ENCODE measurements at places on chromosomes 5 and 9.

GRCh38 chr5:14208071-14209021 lies 65.2 kb downstream of the TRIO start:
- no peak overlapping the region for H3K4me3 ChIP-seq
- no peaks in the 10 kb centered on the region for H3K27me3 ChIP-seq
- no peak for DNase-seq
- H3K4me1 ChIP-seq, result no peaks in the 10 kb centered on the region
- H3K27ac ChIP-seq, result no peak overlapping the region
- no peaks in the 10 kb centered on the region for H3K36me3 ChIP-seq

GRCh38 chr5:125486634-125487033 lies 740.2 kb upstream of the ZNF608 start:
- H3K27me3 ChIP-seq, result no peaks in the 10 kb centered on the region
- no peak for DNase-seq
- H3K36me3 ChIP-seq, result no peaks in the 10 kb centered on the region
- H3K4me1 ChIP-seq, result peaks cover 26% of the 10 kb centered on the region

GRCh38 chr5:140168371-140168770 lies 6.6 kb upstream of the CYSTM1 start:
- peaks cover 13% of the 10 kb centered on the region for H3K4me1 ChIP-seq
- H3K27me3 ChIP-seq, result no peaks in the 10 kb centered on the region
- no peaks in the 10 kb centered on the region for H3K36me3 ChIP-seq
- H3K4me3 ChIP-seq, result no peak overlapping the region

GRCh38 chr9:17878810-17879370 lies 300.0 kb downstream of the SH3GL2 start:
- no peak overlapping the region for H3K27ac ChIP-seq
- H3K4me3 ChIP-seq, result no peak overlapping the region
- no peaks in the 10 kb centered on the region for H3K27me3 ChIP-seq
- H3K4me1 ChIP-seq, result no peaks in the 10 kb centered on the region

DNA sequence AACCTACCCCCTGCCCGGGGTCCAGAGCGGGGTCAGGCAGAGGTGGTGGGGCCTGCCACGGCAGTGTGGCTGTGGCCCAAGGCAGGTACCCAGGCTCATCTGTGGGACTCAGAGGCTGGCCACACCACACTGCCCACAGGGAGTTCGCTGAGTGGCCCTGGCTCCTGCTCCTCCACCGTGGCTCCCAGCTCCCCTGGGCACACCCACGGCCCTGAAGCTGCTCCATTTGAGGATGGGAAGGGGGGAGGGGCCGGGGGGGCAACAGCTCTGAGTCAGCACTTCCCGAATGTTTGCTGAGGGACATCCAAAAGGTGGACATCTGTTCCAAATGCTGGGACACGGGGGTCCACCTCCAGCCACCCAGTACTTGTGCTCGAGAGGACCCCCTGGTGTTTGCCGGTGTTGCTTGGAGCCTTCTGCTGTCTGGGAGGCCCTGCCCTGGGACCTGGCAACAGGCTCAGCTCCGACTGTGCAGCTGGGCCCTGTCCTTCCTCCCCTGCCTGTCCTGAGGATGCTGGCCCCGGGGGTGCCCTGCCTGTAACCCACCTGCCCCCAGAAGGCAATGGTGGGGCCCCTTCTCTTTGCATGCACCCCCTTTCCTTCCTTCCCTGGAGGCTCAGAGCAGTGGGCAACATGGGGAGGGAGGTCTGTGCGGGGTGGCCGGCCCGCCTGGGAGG lies 2.5 kb upstream of the NRARP start:
- no peaks in the 10 kb centered on the region for H3K27me3 ChIP-seq
- H3K4me3 ChIP-seq, result no peak overlapping the region
- no peaks in the 10 kb centered on the region for H3K36me3 ChIP-seq
- peaks cover 49% of the 10 kb centered on the region for H3K4me1 ChIP-seq
- H3K27ac ChIP-seq, result no peak overlapping the region

DNA sequence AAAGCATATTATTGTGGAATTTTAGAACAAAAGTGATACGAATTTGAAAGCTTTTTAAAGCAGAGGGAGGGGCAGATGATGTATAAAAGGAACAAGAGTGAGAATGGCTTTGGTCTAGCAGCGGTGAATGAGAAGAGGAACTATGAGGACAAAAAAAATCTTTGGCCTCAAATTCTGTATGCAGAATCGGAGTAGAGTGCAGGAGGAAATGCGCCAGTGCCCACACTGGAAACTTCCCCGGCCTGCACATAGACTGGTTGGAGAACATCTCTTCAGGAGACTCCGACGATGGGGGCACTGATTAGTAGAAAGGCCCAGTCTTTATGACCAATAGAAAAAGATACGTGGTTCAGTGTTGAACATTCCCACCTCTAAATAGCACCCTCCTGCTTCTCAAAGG lies 51.3 kb downstream of the SLC46A2 start:
- no peak overlapping the region for H3K27ac ChIP-seq
- no peaks in the 10 kb centered on the region for H3K36me3 ChIP-seq
- no peak overlapping the region for H3K4me3 ChIP-seq
- no peaks in the 10 kb centered on the region for H3K27me3 ChIP-seq
- no peak for DNase-seq
- no peaks in the 10 kb centered on the region for H3K4me1 ChIP-seq

- no peaks in the 10 kb centered on the region for H3K27me3 ChIP-seq
- peak overlapping the region; percentile 51 for H3K27ac ChIP-seq
- DNase-seq, result no peak
- H3K36me3 ChIP-seq, result no peaks in the 10 kb centered on the region
- no peak overlapping the region for H3K4me3 ChIP-seq
Observed at GRCh38 chr5:142846406-142846805, 76.2 kb downstream of the ARHGAP26 start.

DNA sequence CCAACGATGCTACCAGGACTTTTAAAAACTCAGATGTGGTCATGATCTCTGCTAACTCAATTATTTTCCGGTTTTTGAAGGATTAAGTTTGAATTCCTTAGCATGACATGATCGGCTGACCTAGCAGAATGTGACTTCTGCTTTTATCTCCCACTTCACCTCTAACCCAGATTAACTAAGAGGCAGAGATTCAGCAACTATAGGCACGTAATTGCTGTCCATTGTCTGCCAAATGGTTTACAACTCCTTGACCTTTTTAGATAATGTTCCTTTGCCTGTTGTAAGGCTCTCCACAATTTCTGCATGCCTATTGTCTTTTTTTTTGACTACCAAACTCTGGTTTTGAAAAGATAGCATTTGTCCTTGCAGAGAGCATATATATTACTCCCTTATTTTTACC lies 268.2 kb downstream of the BRINP1 start:
- H3K4me3 ChIP-seq, result no peak overlapping the region
- H3K4me1 ChIP-seq, result no peaks in the 10 kb centered on the region
- no peaks in the 10 kb centered on the region for H3K27me3 ChIP-seq
- no peak overlapping the region for H3K27ac ChIP-seq
- DNase-seq, result no peak

Data from HCT116 (cell line).